Activated naive CD8-positive, alpha-beta T cell treated with anti-CD3 and anti-CD28 coated beads, Interleukin-2, amount 10 ng/mL, durations not matched to agents 7 days and 5 days (primary cell): ENCODE measurements at places on chromosomes 16 and 17.
A peak's percentile ranks its signal among the peaks of the same experiment; 100 is the strongest.

DNA sequence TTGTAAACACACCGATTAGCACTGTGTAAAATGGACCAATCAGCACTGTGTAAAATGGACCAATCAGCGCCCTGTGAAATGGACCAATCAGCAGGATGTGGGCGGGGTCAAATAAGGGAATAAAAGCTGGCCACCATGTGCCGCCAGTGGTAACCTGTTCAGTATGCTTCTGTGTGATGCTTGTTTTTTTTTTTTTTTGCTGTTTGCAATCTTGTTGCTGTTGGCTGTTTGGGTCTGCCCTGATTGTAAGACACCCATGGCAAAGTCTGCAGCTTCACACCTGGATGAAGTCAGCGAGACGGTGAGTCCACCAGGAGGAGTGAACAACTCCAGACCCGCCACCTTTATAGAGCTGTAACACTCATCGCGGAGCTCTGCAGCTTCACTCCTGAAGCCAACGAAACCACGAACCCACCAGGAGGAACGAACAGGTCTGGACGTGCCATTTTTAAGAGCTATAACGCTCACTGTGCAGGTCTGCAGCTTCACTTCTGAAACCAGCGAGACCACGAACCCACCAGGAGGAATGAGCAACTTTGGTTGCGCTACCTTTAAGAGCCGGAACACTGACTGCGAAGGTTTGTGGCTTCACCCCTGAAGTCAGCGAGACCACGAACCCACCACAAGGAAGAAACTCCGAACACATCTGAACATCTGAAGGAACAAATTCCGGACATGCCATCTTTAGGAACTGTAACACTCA is 85.0 kb upstream of the MED9 start:
- peak; percentile 68 for DNase-seq

DNA sequence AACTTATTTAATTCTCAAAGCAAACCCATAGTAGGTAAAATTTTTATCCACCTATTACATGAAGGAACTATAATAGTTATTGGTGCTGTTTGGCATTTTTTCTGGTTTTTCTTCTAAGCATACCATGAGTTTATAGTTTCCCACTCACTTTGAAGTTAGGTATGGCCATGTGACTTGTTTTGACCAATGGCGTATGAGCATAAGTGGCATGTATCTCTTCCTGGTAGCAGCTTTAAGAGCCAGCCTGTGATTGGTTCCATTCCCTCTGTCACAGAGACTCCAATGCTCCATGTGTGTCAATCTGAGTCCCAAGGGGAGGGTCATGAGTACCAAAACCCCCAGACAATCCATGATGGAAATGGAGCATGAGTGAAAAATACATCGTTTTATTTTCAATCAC is 282.9 kb upstream of the N4BP1 start:
- DNase-seq, result no peak

- DNase-seq, result no peak
Measured at GRCh38 chr17:57718878-57719277, 26.2 kb downstream of the CCDC182 start.

DNA sequence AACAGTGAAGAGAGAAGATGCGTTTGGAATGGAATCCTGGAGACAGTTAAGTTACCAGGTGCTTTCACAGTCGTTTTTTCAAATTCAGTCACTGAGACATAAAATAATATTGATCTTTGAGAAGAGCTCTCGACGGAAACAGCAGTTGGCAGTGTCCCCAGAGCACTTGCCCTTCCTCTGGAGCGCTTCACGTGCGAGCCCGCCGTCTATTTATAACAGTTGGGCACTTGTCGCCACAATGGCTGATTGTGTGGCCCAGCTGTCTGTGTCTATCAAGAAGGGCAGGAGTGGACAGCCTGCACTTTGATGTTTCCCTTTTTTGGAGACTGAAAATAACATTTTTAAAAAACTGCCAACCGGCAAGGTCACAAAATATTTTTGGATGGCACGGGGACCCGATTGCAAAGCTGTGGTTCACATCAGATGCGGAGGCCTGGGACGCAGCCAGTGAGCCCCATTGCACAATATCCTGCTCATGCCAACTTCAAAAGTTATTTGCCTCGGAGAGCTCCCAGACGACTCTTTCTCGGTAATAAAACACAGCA is 62.9 kb downstream of the ADCY9 start:
- no peak for DNase-seq

DNA sequence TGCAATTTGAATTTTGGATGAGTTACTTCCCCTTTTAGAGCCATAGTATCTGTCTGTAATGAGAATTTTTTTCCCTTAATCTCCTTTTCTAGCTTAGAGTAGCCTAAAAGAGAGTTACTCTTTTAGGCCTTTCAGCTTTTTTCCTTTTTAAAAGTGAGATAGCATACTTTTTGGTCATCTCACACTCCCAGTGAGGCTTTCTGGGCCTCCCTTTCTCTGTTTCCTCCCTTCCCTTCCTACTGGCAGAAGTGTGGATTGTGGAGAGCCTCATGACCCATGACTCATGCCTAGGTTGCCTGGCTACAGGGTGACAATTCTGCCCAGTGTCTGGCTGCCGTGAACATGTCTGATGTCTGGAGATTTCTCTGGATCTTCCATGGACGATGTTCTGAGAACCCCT is 15.2 kb downstream of the KRT23 start:
- DNase-seq, result no peak

- no peak for DNase-seq
Measured at GRCh38 chr16:49947907-49948678, 76.9 kb upstream of the CNEP1R1 start.

- no peak for DNase-seq
Measured at GRCh38 chr16:67786491-67786890, 19.9 kb downstream of the RANBP10 start.

GRCh38 chr17:74618451-74618850 is 5.1 kb downstream of the CD300E start:
- DNase-seq, result no peak

DNA sequence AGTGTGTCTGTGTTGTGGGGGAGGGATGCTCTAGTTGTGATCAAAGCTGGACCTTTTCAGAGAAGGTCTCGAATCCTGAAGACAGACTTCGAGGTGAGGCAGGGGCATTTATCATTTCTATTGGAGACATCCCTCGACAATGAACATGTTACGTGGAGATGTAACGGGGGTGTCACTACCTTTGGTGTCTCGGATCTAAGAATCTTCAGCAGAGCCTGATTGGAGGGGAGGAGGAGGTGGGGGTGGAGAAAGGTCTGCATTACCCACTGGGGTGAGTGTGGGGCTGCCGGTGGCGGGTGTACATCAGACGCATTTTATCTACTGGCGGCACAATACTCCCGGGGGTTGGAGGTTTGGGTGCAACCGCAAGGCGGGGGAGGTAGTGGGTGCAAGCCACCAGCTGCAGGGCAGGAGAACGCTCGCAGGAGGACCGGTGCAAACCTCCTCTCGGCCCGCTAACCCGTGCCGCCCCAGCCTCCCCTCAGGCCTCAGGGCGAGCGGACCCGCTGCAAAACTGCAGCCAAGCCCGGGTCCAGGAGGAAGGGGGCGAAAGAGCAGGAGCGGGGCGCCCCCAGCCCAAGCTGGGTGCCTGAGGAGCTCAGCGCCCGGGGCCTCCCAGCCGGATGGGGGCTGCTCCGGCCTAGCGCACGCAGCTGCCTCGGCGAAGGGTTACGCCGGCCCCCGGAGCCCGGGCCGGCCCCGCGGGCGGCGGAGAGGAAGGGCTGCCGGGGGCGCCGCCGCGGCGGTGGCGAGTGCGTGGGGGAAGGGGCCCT is 735 bp downstream of the ZNF652 start:
- peak; percentile 83 for DNase-seq

DNA sequence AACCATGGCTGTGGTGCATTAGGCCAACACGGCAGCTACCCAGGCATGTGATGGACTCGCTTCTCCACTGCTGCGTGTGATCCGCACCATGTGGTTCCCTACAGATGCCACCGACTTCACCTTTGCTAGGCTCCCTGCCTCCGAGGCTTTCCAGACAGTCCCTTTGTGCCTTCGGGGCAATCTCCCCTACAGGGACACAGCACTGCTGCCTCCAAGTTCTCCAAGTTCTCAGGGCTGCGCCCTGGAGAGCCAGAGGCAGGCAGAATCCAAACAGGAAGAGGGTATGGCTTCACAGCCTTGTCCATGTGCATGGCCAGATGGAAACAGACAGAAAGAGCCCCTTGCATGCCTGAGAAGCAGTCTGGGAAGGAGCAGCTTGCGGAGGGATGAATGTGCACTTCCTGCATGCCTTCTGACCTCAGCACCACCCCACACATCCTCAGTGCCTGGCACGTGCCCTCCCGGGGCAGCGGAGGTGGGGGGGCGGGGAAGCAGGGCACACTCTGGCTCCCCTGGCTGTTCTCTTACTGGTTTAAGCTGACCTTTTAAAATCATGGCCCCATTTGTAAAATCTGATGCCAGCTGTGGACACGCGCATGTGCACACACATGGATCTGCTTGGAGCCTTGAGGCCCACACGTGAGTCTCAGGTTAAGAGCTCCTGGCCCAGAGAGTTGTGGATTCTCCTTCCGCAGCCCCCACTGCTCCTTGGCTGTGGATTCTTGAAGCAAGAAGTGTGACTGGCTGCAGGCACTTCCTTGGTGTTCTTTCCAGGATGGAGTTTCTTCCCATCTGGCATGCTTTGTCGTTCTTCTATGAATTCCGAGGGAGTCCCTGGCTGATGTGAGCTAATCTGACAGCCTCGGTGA is 55.3 kb upstream of the MTSS2 start:
- no peak for DNase-seq

GRCh38 chr16:3857189-3858043 is 23.1 kb downstream of the CREBBP start:
- DNase-seq, result no peak

DNA sequence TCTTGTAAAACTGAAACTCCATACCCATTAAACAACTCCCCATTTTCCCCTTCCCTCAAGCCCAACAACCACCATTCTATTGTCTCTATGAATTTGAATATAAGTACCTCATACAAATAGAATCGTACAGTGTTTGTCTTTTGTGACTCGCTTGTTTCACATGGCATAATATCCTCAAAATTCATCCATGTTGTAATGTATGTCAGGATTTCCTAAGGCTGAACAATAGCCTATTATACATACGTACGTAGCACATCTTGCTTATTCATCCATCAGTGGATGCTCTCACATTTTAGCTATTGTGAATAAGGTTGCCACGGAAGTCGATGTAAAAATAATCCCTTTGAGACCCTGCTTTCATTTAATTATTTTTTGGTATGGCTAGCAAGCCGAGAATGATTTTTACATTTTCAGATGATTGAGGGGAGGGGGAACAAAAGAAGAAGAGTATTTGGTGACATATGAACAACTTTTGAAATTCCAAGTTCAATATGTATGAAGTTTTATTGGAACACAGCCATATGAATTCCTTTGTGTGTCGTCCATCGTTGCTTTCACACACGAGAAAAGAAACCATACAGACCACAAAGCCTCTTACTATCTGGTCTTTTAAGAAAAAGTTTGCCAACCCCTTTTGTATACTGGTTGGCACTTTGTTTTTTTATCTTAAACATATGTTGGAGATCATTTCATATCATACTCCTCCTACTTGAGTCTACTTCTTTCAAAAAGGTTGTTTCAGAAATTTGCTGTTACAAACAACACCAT is 371.2 kb downstream of the NPIPA8 start:
- DNase-seq, result no peak

- no peak for DNase-seq
Measured at GRCh38 chr16:82136956-82137821, 32.8 kb downstream of the MPHOSPH6 start.

DNA sequence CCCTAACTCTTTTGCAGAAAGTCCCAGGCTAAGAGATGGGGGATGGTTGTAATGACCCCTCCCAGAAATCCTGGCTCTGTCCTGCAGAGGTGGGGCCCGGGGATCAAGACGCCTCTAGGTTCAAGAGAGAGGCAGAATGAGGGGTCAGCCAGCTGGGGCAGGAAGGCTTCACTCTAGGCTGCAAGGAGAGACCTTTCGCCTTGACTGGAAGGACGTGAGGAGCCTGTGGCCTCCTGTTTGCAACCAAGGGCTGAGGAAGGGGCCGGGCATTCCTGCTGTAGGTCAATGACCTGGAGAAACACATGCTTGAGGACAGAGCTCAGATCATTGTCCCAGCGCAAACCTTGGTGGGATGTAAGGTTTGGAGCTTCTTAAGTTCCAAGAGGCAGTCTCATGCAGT is 8.7 kb upstream of the CETP start:
- DNase-seq, result no peak

GRCh38 chr16:67419931-67420330 is 3.7 kb upstream of the ZDHHC1 start:
- no peak for DNase-seq

- no peak for DNase-seq
Measured at GRCh38 chr16:49615576-49615975, 240.3 kb downstream of the ZNF423 start.

DNA sequence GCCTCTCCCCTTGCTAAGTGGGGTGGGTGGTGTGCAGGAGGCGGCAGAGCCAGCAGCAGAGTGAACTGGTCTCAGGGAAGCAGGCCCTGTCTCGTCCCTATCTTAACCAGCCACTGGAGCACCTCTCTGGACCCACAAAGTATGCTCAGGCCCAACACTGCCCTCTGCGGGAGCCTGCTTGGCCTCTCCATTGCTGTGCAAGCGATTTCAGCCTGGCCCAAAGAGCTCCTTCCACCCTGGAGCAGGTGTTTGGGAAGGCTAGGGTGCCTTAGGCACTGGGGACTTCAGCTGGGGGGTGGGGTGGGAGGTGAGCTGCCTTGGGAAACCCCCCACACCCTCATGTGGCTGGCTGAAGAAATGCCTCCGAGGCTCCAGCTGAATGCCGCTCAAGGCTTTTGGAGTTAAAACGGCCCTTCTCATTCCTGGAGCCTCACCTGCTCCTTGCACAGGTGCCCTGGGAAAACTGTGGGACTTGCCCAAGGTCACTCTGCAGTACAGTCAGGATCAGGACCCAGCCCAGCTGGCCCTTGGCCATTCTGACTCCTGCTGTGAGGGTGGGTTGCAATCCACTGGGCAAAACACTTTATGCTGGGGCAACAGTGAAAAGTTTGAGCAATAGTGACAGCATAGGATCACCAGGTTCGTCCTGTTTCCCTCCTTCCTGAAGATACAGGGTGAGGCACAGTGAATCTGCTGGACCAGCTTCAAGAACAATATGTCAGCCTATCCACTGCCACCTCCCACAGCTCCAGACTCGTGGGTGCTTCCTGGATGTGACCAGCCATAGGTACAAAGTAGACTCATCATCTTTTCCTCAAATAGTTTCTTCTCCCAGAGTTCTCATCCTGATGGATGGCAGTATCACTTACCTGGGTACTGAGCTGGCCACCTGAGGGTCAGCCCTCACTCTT is 5.9 kb upstream of the UBE2O start:
- DNase-seq, result no peak
